ENCODE measurements at places on chromosomes 12 and 14.

DNA sequence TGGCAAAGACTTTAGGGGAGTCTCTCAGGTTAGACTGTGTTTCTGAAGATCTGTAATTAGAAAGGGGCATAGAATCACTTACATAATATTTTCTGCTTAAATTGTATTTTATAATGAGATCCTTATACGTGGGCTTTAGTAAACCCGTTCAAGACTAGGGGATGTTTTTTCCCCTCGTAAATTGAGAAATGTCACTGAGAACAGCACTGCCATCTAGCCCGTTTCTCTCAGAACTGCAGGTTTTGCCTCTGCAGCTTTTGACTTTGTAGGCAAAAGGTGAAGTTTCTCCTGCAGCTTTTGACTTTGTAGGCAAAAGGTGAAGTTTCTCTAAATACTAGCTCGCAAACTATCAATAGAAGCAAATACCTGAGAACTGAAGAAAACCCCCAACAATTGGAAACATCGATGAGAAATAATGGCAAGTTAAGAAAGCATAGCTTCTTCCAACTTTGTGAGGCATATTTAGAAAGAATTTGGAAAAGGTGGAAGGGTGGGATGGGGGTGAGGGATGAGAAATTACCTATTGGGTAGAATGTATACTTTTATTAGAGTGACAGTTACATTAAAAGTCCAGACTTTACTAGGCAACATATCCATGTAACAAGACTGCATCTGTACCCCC is 9.9 kb upstream of the ASPG start:
- no peak for DNase-seq

- DNase-seq = no peak
Measured at GRCh38 chr14:31283153-31283552, 75.6 kb upstream of the HECTD1 start.

DNA sequence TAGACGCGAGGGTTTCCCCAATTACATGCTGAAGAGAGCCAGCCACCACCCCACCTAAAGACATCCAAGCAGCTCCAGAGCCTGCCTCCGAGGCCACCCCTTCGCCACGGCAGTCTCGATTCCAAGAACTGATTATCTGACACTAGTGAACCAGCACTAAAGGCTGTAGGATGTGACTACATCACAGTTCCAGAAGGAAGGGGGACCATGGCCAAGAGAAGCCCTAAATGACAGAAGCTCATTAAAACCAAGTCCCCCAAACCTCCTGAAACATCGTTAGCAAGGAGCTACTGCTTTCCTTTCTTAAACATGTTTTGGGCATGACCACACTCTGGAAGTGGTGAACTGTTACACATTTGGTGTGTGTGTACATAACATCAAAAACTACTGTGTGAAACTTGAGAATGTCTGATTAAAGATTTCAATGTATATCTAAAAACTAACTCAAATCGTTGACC is 88.2 kb downstream of the DUSP16 start:
- DNase-seq = no peak

GRCh38 chr12:108967869-108968540 is 52.9 kb downstream of the SVOP start:
- no peak for DNase-seq

- no peak for DNase-seq
Measured at GRCh38 chr14:104479901-104480300, 99.7 kb upstream of the C14orf180 start.

GRCh38 chr12:115341442-115341841 is 657.5 kb upstream of the TBX3 start:
- peak; percentile 60 for DNase-seq

DNA sequence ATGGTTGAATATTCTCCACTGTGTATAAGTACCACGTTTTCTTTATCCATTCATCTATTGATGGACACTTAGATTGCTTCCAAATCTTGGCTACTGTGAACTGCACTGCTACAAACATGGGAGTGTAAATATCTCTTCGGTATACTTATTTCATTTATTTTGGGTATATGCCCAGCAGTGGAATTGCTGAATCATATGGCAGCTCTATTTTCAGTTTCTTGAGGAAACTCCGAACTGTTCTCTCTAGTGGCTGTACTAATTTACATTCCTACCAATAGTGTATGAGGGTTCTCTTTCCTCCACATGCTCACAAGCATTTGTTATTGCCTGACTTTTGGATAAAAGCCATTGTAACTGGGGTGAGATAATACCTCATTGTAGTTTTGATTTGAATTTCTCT is 623.1 kb upstream of the LRFN5 start:
- no peak for DNase-seq

DNA sequence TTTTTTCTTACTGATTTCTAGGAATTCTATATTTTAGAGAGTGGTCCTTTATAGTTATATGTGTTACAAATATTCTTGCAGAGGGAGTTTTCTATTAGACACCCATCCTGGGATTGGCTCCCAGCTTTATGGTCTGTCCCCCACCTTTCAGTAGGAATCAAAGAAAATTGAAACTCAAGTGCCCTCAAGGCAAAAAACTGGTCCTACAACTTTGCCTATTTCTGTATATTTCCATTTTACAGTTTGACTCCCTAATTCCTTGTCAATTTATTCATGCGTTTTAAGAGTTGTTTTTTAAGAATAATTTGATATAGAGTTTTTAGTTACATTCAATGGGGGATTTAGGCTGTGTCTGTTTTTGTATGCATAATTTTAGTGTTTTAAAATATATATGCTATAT is 208.9 kb downstream of the SYNE2 start:
- no peak for DNase-seq

- DNase-seq = no peak
Measured at GRCh38 chr14:76426161-76426696, 50.3 kb downstream of the ESRRB start.

DNA sequence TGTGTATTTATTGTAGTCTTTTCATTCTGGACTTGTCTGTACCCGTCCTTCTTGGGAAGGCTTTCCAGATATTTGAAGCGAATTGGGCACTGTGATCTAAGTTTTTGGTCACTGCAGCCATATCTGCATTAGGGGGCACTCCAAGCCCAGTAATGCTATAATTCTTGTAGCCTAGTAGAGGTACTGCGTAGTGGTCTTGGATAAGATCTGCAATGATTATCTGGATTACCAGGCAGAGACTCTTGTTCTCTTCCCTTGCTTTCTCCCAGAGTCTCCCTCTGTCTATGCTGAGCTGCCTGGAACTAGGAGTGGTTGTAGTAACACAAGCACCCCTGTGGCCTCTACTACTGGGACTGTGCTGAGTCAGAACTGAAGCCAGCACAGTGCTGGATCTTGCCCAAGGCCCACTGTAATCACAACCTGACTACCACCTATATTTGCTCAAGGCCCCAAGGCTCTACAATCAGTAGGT is 30.0 kb downstream of the SLC38A2 start:
- DNase-seq = peak; percentile 7

GRCh38 chr14:64117671-64118402 is 176.3 kb downstream of the ESR2 start:
- DNase-seq = no peak

- no peak for DNase-seq
Measured at GRCh38 chr14:100110816-100111215, 45.6 kb downstream of the EVL start.

GRCh38 chr14:39182770-39183684 is 8.0 kb downstream of the PNN start:
- no peak for DNase-seq

DNA sequence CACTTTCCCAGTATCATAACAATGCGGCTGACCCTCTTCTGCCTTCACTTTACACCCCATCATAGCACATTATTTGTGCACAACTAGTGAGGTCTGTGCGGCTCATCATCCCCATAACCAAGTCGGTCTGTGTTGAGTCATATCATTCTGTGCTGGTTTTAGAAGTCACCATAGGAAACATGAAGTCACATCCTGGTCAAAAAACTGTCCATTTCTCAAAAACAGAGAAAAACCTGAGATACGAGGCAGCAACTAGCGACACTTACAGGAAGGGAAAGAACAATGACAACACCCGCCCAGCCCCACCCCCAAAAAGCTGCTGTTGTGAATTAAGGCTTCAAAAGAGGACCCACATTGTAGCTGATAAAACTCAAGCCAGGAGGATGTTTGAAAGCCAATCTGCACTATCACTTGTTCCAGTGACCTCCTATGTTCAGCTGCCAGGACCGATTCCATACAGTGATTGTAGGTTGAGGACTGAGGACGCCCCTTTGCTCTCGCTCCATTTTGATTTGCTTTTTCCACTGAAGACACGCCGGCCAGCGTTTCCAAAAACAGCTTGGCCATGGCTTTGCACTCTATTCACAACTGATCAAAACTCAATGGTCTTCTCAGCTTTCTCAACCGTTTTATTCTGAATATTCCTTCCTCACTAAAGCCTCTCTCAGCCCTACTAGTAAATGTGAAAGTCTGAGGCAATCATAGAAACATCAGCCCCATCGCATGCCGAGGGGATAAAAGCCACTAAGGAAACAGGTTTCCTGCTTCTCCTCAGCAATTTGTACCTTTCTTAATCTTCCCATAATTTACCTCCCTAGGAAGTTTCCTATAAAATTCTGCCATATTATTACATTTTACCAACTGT is 87.5 kb downstream of the DUSP16 start:
- DNase-seq = no peak

GRCh38 chr12:49920241-49920914 is 16.7 kb upstream of the FAIM2 start:
- DNase-seq = no peak

GRCh38 chr12:116133149-116133548 is 144.3 kb downstream of the MED13L start:
- no peak for DNase-seq

DNA sequence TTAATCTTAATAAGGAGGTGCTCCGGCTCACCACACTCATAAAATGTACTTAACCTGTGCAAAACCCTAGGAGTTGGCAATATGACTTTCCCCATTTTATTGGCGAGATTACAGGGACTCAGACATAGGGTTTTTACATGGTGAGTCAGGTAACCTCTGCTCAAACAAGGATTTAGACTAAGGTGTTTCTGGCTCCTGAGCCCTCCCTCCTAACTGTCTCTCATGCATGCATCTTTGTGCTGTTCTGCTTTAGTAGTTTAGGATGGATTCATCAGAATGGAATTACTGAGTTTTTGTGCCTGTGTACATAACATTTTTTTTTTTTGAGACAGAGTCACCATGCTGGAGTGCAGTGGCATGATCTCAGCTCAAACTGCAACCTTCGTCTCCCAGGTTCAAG is 993.3 kb upstream of the TMEM132C start:
- no peak for DNase-seq
